ENCODE measurements at places on chromosomes 3 and 15.

- no peak for DNase-seq
These were observed 60.8 kb upstream of the SNRPA1 start for GRCh38 chr15:101355678-101356464.

DNA sequence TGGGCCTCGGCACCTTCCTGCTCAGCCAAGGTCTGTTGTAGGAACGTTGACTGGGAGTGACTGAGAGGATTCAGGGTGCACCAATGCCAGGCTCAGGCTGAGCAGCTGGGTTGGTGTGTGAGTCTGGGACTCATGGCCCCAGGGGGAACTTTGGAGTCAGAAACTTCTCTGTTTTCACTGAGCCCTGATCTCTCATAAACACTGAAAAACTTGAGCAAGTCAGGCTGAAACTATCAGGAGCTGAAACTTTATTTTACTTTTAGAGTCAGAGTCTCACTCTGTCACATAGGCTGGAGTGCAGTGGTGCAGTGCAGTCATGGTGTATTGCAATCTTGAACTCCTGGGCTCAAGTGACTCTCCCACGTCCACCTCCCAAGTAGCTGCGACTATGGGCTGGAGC is 3.0 kb downstream of the TRAK1 start:
- no peak for DNase-seq

DNA sequence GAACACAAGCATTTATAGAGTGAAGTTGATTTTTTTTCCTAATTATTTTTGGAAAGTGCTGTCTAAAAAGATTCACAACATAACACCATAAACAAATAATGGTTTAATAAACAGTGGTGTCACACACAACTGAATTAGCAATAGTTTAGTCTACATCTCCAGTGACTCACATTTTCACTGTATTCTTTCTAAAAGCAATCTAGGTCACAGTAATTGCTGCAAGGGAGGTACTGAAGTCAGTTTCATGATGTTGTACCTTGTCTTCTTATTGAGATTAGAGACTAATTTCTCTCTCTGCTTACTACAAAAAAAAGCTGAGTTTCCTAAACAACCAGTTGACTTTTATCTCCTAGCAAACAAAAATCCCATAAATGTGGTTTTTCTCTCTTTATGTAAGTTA is 29.6 kb downstream of the PLSCR4 start:
- no peak for DNase-seq

- DNase-seq = no peak
These were observed 248.0 kb downstream of the THSD4 start for GRCh38 chr15:71362987-71363968.

GRCh38 chr15:85404918-85405866 is 24.8 kb downstream of the AKAP13 start:
- DNase-seq = no peak

GRCh38 chr3:139629033-139629432 is 48.7 kb downstream of the NMNAT3 start:
- DNase-seq = no peak

DNA sequence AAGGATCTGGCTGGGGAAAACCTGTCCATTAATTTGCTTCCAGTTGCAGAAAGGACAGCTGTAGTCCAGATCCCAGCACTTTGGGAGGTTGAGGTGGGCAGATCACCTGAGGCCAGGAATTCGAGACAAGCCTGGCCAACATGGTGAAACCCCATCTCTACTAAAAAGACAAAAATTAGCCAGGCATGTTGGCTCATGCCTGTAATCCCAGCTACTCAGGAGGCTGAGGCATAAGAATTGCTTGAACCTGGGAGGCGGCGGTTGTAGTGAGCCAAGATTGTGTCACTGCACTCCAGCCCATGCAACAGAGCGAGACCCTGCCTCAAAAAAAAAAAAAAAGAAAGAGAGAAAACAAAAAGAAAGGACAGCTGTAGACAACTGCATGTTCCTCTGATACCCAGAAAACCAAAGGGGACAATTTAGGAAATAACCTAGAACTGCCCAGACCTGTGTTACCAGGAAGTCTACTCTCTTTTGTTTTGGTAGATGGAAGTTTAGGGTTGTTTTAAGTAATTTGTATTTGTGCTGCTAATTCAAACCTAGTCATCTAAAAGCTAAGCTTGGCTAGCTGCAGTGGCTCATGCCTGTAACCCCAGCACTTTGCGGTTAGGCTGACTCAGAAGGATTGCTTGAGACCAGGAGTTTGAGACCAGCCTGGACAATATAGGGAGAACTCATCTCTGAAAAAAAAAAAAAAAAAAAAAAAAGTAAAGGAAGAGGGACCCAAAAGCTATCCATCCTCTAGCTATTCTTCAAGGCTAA is 22.7 kb downstream of the EXD1 start:
- no peak for DNase-seq

DNA sequence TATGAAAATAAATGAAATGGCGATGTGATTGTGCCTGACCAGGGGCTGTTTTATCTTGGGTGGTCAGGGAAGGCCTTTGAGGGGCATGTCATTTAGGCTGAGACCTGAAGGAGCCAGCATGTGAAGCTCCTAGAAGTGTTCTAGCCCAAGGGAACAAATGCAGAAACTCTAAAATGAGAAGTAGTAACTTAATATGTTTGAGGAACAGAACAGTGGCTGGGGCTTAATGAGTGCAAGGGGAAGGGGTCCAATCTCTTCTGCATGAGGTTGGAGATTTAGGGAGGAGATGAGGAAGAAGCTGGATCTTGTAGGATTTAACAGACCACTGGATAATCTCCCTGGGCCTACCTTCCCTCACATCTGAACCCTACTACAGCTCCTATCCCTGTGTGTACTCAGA is 110.5 kb downstream of the AKAP13 start:
- DNase-seq = no peak

DNA sequence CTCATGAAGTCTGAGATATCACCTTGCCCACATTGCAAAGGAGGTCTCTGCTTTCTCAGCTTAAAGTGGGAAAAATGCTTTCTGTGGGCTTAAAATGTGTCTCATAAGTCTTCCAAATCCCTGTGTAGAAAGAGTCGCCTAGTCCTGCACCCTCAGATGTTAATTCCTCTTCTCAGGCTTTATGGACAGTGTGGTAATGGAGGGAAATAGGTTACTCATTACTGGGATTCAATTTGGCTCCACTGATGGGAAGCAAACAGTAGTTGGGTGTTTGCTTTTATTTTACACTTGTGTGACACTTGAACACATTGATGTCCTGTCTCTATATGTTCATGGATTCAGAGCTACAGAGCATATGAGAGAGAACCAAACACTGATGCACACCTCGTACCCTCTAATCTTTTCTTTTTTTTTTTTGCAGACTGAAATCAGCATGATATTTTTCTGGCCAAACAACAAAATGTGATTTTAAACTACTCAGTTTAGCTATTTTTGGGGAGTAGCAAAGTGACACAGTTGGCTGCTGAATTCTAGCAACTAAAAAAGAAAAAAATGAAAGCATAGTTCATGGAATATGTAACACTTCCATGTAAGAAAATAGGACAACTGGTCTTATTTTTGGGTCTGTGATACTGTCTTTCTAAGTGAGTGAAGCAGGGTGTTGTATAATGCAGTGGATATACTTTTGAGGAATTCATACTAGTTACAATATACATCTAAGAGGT is 8.6 kb downstream of the PTPRG start:
- DNase-seq = no peak

GRCh38 chr3:172749230-172749965 is 1.1 kb upstream of the ECT2 start:
- DNase-seq = peak; percentile 30

DNA sequence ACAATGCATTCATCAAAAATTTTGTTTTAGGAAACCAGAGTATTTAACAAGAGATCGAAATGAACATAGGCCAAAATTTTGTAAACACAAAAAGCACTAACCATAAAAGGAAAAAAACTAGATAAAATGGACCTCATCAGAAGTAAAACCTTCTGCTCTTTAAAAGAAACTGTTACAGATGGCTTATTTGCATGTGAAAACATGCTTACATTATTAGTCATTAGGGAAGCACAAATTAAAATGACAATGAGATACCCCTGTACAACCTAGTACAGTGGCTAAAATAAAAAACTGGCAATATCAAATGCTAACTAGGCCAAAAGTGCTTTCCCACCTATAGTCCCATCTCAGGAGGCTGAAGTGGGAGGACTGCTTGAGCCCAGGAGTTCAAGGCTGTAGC is 19.3 kb downstream of the UBR1 start:
- no peak for DNase-seq

DNA sequence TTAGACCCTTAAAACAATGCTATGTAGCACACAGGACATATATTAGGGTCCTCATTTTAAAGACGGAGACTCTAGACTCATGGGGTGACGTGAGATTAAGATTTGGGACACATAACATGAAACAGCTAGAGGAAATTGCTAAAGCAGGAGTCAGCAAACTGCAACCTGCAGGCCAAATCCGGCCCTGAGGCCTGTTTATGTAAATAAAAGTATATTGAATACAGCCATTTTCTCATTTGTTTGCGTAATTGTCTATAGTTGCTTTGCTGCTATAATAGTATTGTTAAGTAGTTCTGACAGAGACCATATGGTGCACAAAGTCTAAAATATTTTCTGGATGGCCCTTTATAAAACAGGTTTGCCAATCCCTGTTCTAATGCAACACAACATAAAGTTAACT is 115.5 kb downstream of the TMCO5A start:
- no peak for DNase-seq

DNA sequence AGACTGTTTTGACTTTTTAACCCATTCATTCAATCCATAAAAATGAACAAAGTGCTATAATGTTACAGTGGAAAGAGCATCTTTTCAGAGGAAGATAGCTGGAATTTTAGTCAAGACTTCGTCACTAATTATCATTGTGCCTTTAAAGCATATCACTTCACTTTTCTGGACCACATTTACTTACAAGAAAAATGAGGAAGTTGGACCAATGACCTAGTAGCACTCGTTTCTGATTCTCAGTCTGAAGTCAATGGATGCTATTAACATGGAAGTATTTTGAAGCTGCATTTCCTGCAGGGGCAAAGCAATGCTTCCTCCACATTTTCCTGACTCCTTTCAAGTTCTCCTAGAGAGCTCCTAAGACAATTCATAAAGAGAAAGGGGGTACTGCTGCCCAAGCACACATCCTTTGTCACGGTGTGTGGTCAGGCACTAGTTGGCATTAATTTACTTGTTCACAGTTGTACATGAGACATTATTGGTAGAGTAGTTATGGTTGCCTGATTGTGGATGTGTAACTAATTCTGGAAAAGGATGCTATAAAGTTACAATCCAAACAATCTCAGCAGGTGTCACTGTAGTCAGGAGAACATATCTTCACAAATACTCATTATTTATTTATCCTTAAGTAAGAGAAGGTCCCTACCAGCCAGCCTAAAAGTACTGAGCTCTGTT is 1049.1 kb downstream of the FHIT start:
- DNase-seq = no peak

- no peak for DNase-seq
These were observed 70.5 kb upstream of the ATP2C1 start for GRCh38 chr3:130823241-130823884.

GRCh38 chr3:21020043-21020442 is 731.0 kb downstream of the ZNF385D start:
- no peak for DNase-seq

DNA sequence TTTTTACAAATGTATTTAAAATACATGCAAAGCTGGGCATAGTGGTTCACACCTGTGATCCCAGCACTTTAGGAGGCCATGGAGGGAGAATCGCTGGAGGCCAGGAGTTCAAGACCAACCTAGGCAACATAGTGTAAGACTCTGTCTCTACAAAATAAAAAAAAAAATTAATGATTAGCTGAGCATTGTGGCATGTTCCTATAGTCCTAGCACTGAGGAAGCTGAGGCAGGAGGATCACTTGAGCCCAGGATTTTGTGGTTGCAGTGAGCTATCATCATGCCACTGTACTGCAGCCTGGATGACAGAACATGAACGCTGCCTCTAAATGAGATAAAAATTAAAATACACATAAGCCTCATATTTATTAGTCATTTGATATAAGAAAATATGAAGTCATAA is 142.8 kb downstream of the TCF12 start:
- no peak for DNase-seq

- DNase-seq = no peak
These were observed 21.4 kb upstream of the CCR9 start for GRCh38 chr3:45864760-45865519.

GRCh38 chr3:107710851-107711250 is 188.1 kb downstream of the BBX start:
- no peak for DNase-seq

GRCh38 chr15:56693761-56694160 is 39.5 kb downstream of the ZNF280D start:
- DNase-seq = no peak

GRCh38 chr3:119776304-119776703 is 5.6 kb upstream of the NR1I2 start:
- DNase-seq = no peak

GRCh38 chr15:55879181-55879580 is 114.2 kb downstream of the NEDD4 start:
- no peak for DNase-seq

DNA sequence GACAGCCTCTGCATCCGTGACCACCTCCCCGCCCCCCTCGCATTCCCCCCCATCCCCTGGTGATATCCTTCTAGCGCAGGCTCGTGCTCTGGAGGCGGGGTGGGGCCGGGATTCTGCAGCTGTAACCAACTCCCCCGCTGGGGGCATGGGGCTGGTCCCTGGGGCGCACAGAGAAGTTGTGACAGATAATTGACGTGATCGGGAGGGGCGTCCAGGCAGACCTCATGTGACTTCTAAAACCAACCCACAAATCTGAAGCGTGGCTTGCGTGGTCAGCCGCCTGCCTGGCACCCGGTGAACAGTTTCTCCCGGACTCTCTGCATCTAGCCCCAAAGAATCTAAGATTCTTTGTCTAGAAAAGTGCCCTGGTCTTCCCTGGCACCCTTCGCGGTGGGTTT is 100.6 kb upstream of the IGF1R start:
- DNase-seq = no peak

GRCh38 chr15:71089801-71090200 is 25.5 kb upstream of the THSD4 start:
- no peak for DNase-seq

GRCh38 chr3:11244121-11244677 is 28.0 kb upstream of the ATG7 start:
- DNase-seq = no peak

DNA sequence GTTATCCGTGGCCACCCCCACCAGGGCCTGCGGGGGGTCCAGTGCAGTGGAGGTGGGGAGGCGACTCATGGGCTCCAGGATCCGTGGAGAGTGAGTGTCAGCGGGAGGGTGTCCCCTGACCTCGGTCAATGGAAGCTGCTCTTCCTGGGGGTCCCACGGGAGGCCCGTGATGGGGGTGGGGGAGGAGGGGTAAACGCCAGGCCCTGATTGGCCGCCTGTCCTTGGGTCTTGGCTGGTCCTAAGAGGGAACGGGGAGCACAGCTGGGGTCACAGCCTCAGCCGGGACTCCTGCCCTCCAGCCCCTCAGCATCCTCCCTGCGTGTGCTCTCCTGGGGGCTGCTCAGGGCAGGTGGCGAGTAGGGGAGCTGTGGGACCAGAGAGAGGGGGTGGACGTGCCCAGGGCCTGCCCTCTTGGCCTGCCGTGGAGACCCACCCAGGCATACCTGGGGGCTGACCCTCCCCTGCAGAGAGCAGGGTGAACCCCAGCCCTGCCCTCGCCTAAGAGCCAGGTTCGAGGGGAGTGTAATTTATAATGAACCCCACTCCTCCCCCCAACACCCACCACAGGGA is 184.6 kb downstream of the GOLGA6L6 start:
- DNase-seq = no peak

- no peak for DNase-seq
These were observed 23.7 kb upstream of the RPN1 start for GRCh38 chr3:128674161-128674784.

- no peak for DNase-seq
These were observed 43.7 kb downstream of the SRPRB start for GRCh38 chr3:133849346-133849745.

- no peak for DNase-seq
These were observed 36.9 kb downstream of the SUCLG2 start for GRCh38 chr3:67617518-67617917.

GRCh38 chr3:55531321-55531720 is 44.2 kb upstream of the WNT5A start:
- DNase-seq = no peak

Data from eye (tissue), 1 donor.